Naive thymus-derived CD8-positive, alpha-beta T cell (primary cell): ENCODE measurements at places on chromosomes 2 and 18.

GRCh38 chr2:215583881-215584280 lies 148.0 kb upstream of the FN1 start:
- DNase-seq: no peak

DNA sequence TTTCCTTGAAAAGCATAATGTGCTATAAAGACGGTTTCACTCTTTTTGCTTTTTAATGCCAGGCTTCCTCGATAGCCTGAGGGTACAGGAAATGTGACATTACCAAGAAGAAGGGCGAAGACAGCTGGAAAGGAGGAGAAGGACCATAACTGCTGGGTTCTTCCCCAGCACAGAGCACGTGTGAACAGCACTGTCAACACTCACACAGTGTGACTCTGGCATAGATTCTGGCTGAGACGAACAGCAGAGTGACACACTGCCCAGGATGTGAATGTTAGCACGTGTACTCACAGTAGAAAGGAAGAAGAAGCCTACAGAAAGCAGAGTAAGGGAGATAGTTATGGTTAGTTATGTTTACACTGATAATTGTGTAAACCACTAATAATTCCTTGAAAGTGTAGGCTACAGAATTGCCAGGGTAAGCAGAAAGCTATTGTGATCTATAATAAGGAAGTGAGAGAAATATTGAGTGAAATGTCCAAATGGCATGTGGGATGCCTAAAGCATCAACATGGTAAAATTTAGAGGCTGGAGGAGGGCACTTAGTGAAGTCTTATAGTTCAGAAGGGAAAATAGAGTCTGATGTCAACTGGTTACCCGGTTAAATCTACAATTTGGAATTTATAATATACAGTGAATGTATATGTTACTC lies 198.2 kb downstream of the DLGAP1 start:
- no peak for DNase-seq

GRCh38 chr2:51220606-51221005 lies 188.7 kb upstream of the NRXN1 start:
- no peak for DNase-seq

DNA sequence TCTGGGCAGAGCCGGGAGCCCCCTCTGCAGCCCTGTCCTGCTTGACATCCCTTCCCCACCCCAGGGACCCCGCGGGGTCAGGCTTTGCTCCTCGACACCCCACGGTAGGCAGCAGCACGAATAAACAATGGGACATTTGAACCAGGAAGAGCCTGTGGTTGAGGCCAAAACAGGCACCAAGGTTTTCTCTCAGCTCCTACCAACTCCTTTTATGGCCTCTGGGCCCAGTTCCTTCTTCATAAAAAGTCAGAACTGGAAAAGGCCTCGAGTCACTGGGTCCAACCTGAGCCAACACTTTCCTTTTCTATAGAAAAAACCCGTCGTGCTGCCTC lies 20.6 kb downstream of the TEX44 start:
- DNase-seq: no peak

DNA sequence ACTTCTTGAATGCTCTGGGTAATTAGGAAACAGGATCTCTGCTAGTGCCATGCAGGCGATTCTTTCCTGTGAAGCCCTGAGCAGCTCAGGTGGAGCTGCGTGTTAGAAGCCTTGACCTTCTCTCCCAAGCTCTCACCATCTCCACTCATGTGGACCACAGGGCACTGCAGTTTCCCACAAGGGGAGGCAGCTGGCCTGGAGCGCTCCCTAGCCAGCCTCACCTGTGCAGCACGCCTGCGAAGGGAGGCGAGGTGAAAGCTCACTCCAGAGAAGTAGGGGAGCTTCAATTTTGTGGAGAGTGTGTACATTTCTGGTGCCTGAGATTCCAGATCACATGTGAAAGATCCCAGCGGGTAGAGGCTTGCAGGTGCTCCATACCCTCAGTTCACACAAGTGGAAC lies 11.1 kb upstream of the HES6 start:
- DNase-seq: no peak

DNA sequence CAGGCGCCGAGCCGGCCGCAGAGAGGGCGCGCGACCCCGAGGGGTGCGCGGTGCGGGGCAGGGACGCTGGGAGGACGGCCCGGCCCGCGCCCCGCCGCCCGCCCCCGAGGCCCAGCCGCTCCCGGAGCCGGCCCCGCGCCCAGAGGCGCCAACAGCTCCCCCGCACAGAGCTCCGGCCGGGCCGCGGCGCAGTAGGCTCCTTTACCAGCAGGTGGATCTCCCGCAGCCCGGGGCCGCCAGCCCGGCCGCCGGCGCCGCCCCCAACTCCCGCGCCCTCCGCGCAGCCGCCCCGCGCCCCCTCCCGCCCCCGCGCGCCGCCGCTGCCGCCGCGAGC lies 258 bp downstream of the MGAT4A start:
- peak; percentile 79 for DNase-seq

DNA sequence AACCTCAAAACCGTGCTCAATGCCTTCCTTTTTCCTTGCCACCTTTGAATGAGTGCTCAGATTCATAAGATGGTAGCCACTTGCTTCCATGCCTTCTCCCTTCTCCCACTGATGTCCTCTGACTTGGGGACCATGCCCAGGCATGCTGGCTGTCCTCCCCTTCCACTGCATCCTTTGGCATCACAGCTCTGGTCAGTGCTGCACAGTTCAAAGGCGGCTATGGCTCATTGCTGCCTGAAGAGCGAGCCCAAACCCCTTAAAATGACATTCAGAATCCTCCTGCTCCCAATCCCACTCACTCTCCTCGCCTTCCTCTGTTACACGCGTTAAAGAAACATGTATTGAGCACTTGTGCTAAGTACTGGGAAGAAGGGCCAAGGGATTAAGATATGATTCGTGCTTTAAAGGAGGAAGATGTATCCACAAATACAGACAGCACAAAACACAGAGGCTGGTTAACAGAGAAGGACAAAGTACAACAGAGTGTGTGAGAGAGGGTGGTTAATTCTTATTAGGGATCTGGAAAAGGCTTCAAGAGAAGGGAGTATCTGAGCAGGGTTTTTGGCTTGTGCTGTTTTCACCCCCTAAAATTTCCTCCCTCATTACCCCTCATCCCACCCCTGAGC lies 81.8 kb downstream of the CERKL start:
- no peak for DNase-seq

GRCh38 chr18:37566479-37567060 lies 972 bp upstream of the CELF4 start:
- DNase-seq: no peak

DNA sequence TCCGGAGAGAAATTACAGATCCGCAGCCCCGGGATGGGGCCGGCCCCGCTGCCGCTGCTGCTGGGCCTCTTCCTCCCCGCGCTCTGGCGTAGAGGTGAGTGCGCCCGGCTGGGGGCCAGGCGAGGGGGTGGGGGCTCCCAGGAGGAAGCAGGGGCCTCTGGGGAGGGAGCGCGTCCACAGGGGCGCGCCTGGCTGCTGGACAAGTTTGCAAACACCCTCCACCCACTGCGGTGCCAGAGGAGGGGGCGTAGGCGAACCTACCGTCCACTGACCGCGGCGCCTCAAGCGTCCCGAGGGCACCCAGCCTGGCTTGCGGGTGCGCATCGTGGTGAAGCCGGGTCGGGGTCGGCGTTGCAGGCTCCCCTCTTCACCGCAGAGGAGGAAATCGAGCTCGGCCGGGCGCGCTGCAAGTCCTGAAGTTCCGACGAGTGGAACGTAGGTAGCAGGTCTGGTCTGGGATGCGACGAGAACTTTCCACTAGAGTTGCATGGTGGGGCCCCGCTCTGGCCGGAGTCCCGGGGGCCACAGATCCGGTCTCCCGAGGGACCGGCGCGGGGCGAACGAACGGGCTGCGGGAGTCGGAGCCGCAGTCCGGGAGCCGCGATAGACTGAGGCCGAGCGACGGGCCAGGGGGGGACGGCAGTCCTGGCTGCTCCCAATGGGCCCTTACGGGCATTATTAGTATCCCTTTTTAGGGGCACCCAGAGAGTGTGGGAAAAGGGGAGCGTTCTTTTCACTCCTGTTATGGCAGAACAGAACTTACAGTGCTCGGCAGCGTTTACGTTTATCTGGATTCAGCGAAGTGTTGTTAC lies 502 bp downstream of the MERTK start:
- no peak for DNase-seq

GRCh38 chr2:129827311-129828090 lies 152.0 kb upstream of the RAB6C start:
- DNase-seq: no peak

DNA sequence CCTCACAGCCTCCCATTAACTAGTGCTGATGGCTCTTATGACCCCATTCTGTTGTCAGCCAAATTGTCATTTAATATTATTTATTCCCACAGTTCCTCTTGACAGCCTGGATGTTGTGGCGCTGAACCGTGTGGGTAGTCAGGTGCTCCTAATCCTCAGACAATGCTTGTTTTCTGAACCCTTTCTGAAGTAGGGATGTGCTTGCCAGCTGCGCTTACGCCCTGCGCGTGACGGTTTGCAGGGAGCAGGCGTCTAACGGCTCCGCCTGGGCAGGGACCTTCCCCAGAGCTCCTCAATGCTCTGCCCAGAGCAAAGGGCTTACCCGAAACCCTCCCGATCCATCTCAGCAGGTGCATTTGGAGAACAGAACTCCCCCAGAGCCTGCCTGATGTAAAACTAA lies 358.2 kb upstream of the MYT1L start:
- DNase-seq: no peak

DNA sequence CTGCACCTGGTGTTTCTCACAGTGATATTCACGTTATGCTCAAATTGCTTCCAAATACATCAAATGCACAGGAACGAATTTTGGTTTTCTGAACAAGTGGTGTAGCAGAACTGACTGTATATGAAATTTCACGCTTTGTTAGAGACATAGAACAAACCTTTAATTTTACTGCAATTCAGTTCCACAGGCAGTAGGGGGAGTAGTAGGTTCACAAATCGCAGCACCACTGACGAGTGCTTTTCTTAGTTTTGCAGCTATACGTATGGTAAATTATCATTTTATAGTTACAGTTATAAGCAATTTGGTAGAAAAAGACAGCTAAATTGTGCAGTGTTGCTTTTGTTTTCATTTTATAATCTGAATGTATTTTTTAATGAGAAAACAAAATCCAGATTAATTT lies 113.3 kb downstream of the KIAA1328 start:
- no peak for DNase-seq

DNA sequence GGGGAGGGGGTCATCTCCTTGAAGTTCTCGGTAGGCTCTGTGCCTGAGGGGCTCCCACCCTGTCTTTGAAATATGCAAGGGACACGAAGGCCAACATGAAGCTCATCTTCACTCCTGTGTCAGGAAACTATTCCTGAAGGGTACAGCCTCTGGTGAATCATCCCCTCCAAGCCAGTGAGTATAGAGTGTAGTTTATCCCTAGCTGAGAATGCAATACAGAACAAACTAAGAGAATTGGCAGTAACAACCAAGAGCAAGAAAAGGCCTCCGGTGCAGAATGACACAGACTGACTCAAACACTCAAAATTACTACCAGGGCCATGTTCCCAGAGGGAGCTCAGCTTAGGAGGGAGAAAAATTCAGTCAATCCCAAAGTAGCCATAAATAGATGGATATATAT lies 413.3 kb downstream of the BCL11A start:
- no peak for DNase-seq

DNA sequence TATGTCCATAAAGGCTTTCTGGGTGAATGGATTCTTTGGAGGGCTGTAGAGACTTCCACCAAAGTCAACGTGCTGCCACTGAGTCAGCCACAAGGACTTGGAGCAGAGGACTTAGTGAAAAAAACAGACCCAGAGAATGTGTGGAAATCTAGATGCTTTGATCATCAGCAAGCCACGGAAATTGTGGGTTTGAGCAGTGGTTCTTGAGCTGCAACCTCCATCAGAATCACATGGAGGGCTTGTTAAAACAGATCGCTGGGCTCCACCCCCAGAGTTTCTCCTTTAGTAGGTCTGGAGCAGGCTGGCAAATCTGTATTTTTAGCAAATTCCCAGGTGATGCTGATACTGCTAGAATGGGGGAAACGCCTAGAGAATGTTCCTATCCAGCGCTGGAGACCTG lies 95.3 kb downstream of the RBM43 start:
- no peak for DNase-seq

DNA sequence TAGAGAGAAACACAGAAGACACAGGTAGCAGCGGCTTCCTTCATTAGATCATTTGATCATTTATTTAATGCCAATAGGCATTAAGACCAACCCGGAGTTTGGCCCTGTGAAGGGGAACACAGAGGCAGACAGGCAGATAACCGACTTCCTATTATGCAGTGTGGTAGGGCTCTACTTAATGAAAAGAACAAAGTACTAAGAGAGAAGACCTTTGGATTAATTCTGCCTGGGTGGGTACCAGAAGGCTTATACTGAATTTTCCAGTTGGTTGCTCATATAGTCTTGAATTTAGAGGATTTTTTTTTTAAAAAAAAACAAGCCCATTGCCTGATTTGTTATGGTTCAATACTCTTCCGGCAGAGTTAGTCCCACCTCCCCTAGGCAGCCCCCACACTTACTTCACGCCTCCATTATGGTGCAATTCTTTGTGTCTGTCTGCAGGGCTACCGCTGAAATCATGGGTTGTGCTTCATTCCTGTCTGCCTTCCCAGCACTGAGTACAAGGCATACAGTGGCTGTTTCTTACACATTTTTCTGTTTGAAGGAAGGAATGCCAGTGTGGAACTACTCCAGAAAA lies 244.3 kb upstream of the APCDD1 start:
- DNase-seq: no peak

DNA sequence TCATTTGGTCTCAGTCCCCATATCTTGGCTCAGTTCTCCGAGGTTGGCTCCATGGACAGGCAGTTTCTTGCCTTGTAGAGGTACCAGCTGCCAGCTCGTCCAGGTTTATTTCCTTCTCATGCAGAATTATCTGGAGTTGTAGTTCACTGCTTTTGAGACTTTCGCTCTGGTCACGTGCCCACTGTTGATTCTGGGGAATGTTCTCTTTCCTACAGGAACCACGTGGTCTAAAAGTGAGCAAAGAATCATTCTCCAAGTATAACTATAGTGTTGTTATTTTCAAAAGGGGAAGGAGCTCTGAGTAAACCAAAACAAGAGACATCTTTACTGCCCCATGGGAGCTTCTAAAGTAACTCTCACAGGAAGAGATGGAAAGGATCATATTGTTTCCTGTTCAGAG lies 41.2 kb upstream of the RAB27B start:
- DNase-seq: no peak

DNA sequence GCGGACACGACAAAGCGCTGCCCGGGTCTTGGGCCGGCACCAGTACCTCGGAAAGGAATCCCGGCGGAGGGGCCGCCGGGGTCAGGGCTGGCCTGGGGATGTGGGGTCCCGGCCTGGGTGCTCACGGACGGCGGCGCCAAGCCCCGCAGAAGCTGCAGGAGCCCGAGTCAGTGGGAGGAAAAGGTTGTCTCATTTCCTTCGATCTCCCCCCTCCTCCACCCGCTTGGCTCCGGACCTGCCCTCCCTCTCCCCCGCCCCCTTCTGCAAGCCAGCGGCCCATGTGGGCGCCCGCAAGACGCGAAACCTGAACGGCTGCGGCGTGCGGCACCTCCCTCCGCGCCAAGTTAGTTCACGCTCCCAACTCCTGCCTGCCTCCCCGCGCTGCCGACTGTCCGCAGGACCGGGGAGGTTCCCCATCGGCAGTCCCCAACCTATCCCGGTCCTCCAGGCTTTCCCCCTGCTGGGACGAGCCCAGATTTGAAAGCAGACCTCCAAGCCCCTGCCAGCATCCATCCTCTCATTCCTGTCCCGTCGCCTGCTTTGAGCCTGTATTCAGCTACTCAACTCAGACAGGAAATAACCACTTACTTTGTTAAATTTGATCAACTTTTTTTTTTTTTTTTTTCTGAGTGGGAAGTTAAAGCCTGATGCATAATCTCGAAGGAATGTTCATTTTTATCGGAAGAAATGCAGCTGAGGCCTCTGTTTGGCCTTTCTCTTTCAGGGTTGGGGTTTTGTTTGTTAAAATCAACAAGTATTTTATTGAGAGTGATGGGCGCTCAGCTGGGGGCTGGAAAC lies at the start of gene EVA1A:
EVA1A (minus strand) TSS at position 172 of the 798 bp plus-strand sequence. CDS start 42,799 bp downstream, outside the sequence.
- DNase-seq: no peak
